Foreskin melanocyte (primary cell): ENCODE measurements at places on chromosomes 2 and 18.

DNA sequence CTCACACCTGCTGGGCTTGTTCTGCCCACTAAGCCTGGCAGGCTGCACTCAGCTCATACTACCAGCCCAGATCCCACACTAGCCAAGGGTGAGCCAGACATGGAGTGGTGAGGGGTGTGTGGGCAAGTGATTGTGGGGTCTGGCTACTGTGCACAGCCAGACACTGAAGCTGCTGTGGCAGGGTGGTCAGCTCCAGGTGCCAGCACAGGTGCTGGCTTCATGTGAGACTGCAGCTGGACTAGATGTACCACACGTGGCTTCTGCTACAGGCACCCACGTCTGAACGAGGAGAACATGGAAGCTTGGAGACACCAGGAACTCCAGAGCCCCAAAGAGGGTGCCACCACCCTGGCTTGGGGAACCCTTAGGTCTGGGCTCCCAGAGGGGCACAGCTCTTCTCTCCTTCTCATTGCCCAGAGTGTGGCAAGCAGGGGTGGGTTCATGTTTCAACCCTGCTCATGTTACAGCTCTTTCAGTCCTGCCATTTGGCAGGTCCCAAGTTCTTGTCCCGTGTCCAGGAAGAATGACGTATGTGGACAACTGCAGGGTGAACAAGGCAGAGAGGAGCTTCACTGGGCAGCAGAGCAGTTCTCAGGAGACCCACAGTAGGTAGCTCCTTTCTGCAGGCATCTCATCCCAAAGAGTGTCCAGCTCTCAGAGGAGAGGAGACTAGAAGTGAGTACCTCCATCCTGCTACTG, 1624.2 kb upstream of the TMEFF2 start:
- no peak for DNase-seq

DNA sequence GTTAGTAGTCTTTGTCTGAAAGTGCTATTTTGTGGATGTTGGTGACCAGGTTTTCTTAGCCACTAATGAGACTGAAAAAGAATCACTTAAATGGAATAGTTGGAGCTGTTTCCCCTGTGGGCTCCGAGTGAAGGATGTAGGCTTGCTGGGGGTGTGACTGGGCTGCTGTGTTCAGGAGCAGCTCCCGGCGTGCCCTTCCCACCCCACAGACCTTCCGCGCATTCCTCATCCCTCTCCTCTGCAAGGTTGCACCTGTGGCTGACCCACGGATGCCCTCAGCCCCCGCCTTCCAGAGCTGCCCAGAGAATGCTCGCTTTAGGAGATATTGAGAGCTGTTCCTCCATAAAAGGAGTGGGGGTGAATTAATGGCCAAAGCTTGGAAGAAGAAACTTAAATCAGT, 174.3 kb downstream of the LDLRAD4 start:
- no peak for DNase-seq

DNA sequence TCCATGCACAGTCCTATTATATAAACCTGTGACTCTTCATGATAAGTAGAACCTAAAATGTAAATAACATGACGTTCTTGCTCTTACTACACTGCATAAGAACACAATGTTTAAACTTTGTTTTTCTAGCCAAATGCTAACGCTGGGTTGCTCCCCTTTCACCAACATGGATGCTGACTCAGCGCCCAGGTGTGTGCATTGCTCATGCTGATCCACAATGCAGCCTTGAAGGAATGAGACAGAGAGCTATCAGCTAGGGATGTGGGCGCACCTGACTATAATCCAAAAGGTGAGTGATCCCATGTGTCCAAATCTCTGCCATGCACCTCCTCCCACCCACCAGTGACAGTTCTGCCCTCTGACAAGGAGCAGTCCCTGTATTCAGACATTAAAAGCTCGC, 235.0 kb downstream of the IRS1 start:
- DNase-seq = no peak

DNA sequence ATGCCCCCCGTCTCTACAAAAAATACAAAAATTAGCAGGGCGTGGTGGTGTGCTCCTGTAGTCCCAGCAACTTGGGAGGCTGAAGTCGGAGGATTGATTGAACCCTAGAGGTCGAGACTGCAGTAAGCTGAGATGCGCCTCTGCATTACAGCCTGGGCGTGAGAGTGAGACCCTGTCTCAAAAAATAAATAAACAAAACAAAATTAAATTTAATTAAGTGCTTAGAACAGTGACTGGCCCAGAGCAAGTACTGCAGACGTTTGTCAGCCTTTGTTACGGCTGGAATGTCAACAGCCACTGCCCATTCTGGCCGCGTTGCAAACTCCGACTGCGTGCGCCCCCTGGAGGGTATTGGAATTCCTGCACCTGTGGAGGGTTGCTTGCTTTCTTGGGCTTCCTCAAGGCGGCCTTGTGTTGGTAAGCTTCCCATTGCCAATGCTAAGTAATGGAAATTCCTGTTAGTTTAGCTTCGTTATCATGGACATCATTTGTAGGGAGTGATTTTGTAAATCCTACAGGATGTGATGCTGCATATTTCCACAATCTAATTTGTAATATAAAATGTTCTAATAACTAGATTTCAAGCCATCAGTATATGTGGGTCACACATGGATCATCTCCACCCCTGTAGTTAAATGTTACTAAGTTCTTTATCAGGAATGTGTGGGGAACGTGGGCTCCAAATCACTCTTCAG, 15.9 kb upstream of the ATP6V1B1 start:
- peak; percentile 67 for DNase-seq

DNA sequence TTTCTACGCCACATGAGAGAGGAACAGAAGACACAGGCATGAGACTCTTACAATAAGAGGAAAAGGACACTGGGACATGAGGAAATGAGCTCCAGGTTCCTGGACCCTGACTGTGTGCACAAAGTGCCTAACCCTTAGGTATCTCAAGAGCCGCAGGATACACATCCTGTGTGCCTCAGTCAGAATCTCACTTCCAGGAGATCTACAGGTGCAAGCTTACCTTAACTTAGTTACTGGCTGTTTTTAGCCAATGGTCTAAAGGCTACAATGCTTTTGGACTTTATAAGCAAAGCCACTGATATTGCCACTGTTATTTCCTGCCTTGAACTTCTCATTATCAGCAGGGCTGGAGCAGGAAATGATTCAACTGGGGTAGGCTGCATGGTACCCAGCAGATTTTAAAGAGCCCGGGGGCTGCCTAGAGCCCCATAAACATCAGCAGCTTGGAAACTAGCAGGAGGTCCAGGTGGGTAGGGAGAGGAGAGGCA, 254.4 kb downstream of the ZNF521 start:
- no peak for DNase-seq

- no peak for DNase-seq
These were observed 523.3 kb upstream of the VRK2 start for GRCh38 chr2:57523304-57523703.

DNA sequence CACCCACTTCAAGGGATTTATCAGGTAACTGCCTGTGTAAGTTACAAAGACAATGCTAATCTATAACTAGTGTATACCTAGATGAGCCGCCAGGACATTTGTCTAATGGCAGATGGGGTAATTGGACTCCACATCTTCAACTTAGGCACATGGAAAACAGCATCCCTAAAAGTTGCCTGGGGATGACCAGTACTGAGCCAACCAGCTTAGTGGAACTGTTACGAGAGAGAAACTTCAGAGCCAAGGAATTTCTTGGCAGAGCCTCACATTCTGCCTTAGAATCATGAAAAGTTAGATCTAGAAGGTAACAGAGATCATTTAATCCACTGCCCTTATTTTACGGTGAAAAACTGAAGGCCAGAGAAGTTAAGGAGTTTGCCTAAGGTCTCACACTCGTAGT, 15.5 kb upstream of the CLASP1 start:
- DNase-seq = no peak

- no peak for DNase-seq
These were observed 11.2 kb downstream of the ZNF385B start for GRCh38 chr2:179850188-179850587.

DNA sequence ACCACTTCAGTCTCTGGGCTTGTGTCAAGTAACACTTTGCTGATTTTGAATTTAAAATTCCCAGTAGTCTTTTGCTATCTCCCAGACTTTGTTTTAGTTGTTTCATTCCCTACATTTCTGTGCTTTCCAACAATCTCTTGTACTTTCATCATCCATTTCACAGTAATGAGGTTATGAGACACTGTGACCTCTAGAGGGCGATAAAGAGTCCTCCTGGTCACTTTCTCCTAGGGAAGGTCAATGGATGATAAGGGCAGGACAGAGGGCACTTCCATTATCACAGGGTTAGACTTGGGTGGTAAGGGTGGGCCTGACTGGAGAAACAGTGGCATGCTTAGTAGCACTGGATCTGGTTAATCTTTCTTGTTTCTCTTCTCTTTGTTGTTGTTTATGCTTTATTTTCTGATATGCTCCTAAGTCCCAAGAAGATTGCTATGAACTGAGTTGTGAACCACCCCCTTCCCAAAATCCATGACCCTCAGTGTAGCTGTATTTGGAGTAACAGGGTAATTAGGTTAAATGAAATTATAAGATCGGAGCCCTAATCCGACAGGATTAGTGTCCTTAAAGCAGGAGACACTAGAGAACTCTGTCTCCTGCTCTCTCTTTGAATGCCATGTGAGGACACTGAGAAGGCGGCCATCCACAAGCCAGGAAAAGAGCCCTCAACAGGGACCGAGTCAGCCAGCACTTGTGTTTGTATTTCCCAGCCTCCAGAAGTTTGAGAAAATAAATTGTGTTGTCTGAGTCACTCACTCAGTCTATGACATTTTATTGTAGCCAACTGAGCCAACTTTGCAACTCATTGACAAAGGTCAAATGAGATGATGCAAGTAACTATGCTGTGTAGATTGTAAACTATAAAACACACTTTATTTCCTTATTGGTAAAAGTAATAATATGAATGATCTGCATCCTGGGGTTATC, 779.2 kb downstream of the CNTNAP5 start:
- DNase-seq = peak; percentile 20

- DNase-seq = no peak
These were observed 156.6 kb upstream of the ETAA1 start for GRCh38 chr2:67240507-67240906.

- no peak for DNase-seq
These were observed 2.2 kb downstream of the TGIF1 start for GRCh38 chr18:3451989-3452749.

- DNase-seq = peak; percentile 14
These were observed 89.2 kb downstream of the ZBTB7C start for GRCh38 chr18:48319801-48320638.

- DNase-seq = no peak
These were observed 44.4 kb upstream of the RBM44 start for GRCh38 chr2:237754182-237754581.

DNA sequence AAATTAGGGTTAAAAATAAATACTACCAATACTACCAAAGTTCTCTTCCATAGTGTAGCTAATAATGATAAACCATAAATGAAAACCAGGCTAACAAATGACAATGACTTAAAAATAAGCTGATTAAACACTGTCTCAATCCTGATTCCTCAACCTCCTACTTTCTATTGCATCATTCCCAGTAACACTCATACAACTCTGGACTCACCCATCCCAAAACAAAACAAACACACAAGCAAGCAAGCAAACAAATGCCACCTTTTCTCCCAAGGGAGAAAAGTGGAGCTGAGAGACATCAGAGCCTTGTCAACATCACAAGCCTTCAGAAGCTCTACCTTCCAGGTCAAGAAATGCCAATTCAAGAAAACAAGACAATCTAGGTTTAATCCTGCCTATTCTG, 620.7 kb downstream of the NYAP2 start:
- no peak for DNase-seq

GRCh38 chr2:97673915-97674283, 4.4 kb downstream of the C2orf92 start:
- no peak for DNase-seq

- DNase-seq = no peak
These were observed 36.1 kb downstream of the SDC1 start for GRCh38 chr2:20188851-20189250.

- no peak for DNase-seq
These were observed 199.5 kb downstream of the OSR1 start for GRCh38 chr2:19158896-19159295.

- no peak for DNase-seq
These were observed 7.9 kb upstream of the E2F6 start for GRCh38 chr2:11473659-11474433.

- no peak for DNase-seq
These were observed 4.1 kb downstream of the BCL11A start for GRCh38 chr2:60549238-60549927.

GRCh38 chr2:76197842-76198448, 487.2 kb upstream of the GCFC2 start:
- peak; percentile 53 for DNase-seq

DNA sequence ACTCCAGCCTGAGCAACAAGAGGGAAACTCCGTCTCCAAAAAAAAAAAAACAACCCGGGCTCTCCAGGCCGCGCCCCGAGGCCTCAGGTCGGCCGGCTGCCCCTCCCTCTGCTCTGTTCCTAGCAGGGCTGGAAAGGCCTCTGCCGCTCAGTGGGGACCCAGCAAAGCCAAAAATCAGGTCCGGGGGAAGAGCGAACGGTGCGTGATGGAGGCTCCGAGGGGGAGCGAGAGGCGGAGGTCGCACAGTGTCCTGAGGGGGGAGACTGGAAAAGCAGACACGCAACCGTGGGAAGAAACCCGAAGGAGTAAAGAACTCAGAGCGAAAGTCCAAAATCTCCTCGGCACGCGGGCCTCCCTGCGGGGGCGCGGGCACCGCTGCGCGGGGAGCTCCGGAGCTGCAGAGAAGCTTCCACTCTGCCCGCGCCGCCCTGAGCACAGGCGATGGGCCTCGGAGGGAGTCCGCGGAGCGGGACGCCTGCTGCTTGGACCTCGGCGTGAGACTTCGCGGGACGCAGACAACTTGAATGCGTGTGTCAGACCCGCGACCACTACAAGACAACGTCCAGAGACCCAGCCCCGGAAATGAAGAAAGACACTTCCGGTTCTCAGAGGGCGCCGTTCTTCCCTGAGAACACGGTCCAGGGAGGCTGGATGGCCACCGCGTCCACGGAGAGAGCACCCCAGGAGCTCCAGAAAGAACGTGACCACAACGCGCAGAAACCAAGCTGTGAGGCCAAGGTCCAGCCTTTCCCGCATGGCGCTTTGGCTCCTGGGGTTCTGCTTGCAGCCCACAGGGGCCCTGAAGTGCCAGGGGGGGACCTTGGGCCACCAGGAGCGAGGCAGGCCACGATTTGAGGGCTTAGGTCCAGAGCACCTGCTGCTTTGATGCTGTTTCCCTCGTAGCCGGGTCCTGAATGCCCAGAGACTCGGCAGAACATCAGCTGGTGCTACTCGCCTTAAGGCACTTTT, 219.8 kb downstream of the DPP10 start:
- DNase-seq = no peak

GRCh38 chr2:75959724-75960471, 249.2 kb upstream of the GCFC2 start:
- DNase-seq = no peak

GRCh38 chr18:48024009-48024512, 93.6 kb upstream of the SMAD2 start:
- no peak for DNase-seq

GRCh38 chr2:130808482-130809268, 28.0 kb upstream of the ARHGEF4 start:
- DNase-seq = no peak

- no peak for DNase-seq
These were observed 468.0 kb upstream of the PKDCC start for GRCh38 chr2:41579806-41580205.
